B cell (primary cell): ENCODE measurements at places on chromosomes 3 and 15. TPM values are rescaled to one million over a fixed set of nuclear protein-coding genes. Genes with fewer than 3 reads are reported as not detected.

DNA sequence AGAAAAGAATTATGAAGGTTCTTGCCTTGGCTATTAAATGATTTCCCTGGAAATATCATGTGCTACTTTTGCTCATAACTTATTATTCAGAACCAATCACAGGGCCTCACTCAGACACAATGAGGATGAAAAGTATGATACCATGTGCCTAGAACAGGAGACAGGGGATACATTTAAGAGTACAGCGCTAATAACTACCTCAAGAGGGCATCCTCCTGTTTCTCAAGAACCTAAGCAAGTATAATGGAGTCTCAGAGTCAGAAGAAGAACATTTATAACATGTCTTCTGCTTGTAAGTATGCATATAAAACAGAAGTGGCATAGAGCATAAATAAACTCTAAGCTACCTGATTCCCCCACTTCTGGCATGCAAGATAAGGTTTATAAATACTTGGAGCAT lies 125.4 kb upstream of the MME start:
- H3K27me3 ChIP-seq, result no peaks in the 10 kb centered on the region
- H3K36me3 ChIP-seq, result no peaks in the 10 kb centered on the region
- H3K4me3 ChIP-seq, result no peak overlapping the region
- H3K4me1 ChIP-seq, result no peaks in the 10 kb centered on the region
- peak; percentile 29 for DNase-seq
- H3K27ac ChIP-seq, result no peak overlapping the region

GRCh38 chr15:61146931-61147230 lies 82.2 kb downstream of the RORA start:
- no peak overlapping the region for H3K4me3 ChIP-seq
- no peaks in the 10 kb centered on the region for H3K27me3 ChIP-seq
- no peaks in the 10 kb centered on the region for H3K36me3 ChIP-seq
- DNase-seq, result no peak

- H3K4me1 ChIP-seq, result peaks cover 12% of the 10 kb centered on the region
- H3K27ac ChIP-seq, result no peak overlapping the region
- H3K27me3 ChIP-seq, result no peaks in the 10 kb centered on the region
- DNase-seq, result peak; percentile 51
- no peaks in the 10 kb centered on the region for H3K36me3 ChIP-seq
These were observed 440 bp downstream of the DCBLD2 start for GRCh38 chr3:98901119-98901391.

- H3K27me3 ChIP-seq, result no peaks in the 10 kb centered on the region
- H3K4me3 ChIP-seq, result no peak overlapping the region
- no peak overlapping the region for H3K27ac ChIP-seq
- DNase-seq, result no peak
- H3K4me1 ChIP-seq, result no peaks in the 10 kb centered on the region
- no peaks in the 10 kb centered on the region for H3K36me3 ChIP-seq
These were observed 767.8 kb upstream of the GOLIM4 start for GRCh38 chr3:168863561-168863960.

The CD200 gene
- 35.0 and 36.0 TPM in 2 replicates for total RNA-seq

DNA sequence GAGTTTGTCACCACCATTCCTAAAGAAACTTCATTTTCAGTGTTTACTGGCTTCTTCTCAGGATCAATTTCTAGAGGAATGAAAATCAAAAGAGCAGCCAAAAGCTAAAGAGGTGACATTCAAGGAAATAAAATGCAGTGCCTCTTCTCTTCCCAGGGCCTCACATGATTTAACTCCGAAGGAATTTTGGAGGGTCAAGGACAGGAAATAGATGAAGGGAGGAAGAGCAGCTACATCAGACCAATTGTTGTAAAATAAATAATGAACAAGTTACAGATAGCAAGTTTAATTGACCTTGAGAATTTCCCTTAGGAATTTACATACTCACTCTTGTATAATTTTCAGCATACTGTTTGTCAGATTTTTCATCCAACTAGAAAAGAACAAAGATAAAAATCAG lies 78.1 kb downstream of the LRRFIP2 start:
- DNase-seq, result no peak
- no peaks in the 10 kb centered on the region for H3K4me1 ChIP-seq
- H3K36me3 ChIP-seq, result no peaks in the 10 kb centered on the region
- no peak overlapping the region for H3K27ac ChIP-seq
- no peaks in the 10 kb centered on the region for H3K27me3 ChIP-seq

GRCh38 chr15:89888214-89888804 lies 5.5 kb downstream of the AP3S2 start:
- H3K4me1 ChIP-seq, result peaks cover 5% of the 10 kb centered on the region
- no peak overlapping the region for H3K4me3 ChIP-seq
- H3K27me3 ChIP-seq, result no peaks in the 10 kb centered on the region
- no peak overlapping the region for H3K27ac ChIP-seq
- peaks cover 24% of the 10 kb centered on the region for H3K36me3 ChIP-seq
- no peak for DNase-seq

The GPR27 gene
- not detected in 2 replicates for total RNA-seq

DNA sequence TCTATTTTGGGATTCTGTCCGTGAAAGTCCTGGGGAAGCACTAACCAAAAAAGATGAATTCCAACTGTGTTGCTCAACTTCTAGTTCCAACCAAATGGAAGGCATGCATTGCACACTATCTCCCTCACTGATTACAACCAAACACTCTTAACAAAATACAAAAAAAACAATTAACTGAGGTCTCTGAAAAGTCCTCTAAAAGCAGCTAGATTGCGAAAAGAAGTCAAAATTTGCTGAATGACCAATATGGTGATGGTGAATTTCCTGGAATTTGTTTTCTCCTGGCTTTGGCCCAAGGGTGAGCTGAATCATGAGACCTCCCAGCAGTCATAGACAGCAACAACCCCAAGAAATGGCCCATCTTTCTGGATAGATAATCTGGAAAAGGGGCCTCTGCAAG lies 28.3 kb downstream of the CYP19A1 start:
- H3K4me1 ChIP-seq, result no peaks in the 10 kb centered on the region
- H3K27me3 ChIP-seq, result no peaks in the 10 kb centered on the region
- no peak overlapping the region for H3K4me3 ChIP-seq
- no peak for DNase-seq
- H3K27ac ChIP-seq, result no peak overlapping the region

- peaks cover 100% of the 10 kb centered on the region for H3K4me1 ChIP-seq
- H3K27me3 ChIP-seq, result no peaks in the 10 kb centered on the region
- no peak for DNase-seq
- peak overlapping the region; percentile 10 for H3K4me3 ChIP-seq
- H3K36me3 ChIP-seq, result peaks cover 51% of the 10 kb centered on the region
- H3K27ac ChIP-seq, result peak overlapping the region; percentile 96
These were observed 25.7 kb downstream of the KLF13 start for GRCh38 chr15:31352339-31352751.

GRCh38 chr3:49656541-49657112 lies 17.5 kb upstream of the APEH start:
- H3K4me1 ChIP-seq, result peaks cover 11% of the 10 kb centered on the region
- no peaks in the 10 kb centered on the region for H3K36me3 ChIP-seq
- no peak overlapping the region for H3K27ac ChIP-seq
- no peak for DNase-seq
- no peak overlapping the region for H3K4me3 ChIP-seq

GRCh38 chr3:184748219-184749135 lies 36.6 kb upstream of the MAGEF1 start:
- H3K27me3 ChIP-seq, result no peaks in the 10 kb centered on the region
- H3K27ac ChIP-seq, result no peak overlapping the region
- no peak overlapping the region for H3K4me3 ChIP-seq
- H3K36me3 ChIP-seq, result no peaks in the 10 kb centered on the region

- H3K27me3 ChIP-seq, result no peaks in the 10 kb centered on the region
- peaks cover 4% of the 10 kb centered on the region for H3K4me1 ChIP-seq
- H3K27ac ChIP-seq, result no peak overlapping the region
- H3K36me3 ChIP-seq, result no peaks in the 10 kb centered on the region
These were observed 41.6 kb downstream of the NANOGP8 start for GRCh38 chr15:35043373-35044095.

- DNase-seq, result no peak
- no peak overlapping the region for H3K27ac ChIP-seq
- no peak overlapping the region for H3K4me3 ChIP-seq
These were observed 42.8 kb upstream of the ADAMTSL3 start for GRCh38 chr15:83610901-83611685.

The SLCO3A1 gene
- 0.99 and 1.00 TPM in 2 replicates for total RNA-seq

DNA sequence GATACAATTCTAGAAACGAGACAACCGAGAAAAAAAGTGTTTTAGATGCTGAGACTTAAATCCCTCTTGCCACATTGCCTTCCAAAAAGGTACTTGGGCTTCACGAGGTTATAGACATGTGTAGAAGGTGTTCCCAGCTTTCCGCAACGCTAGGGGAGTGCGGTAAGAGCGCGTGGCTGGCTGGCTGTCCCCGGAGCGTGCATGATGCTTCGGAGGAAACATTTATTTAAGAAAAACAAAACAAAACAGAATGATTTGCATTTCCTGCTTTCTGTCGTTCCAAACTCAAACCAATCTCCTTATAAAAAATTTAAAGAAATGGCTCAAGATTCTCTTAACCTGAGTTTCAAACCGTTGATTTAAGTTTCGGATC lies 841 bp downstream of the SLC6A20 start:
- no peaks in the 10 kb centered on the region for H3K27me3 ChIP-seq
- DNase-seq, result no peak
- peaks cover 28% of the 10 kb centered on the region for H3K4me1 ChIP-seq
- peak overlapping the region; percentile 21 for H3K4me3 ChIP-seq
- H3K27ac ChIP-seq, result no peak overlapping the region
- H3K36me3 ChIP-seq, result no peaks in the 10 kb centered on the region

The SH2D7 gene
- not detected in 2 replicates for total RNA-seq

- no peaks in the 10 kb centered on the region for H3K27me3 ChIP-seq
- H3K27ac ChIP-seq, result no peak overlapping the region
- no peaks in the 10 kb centered on the region for H3K4me1 ChIP-seq
- no peak for DNase-seq
- H3K4me3 ChIP-seq, result no peak overlapping the region
- H3K36me3 ChIP-seq, result peaks cover 2% of the 10 kb centered on the region
These were observed 19.2 kb downstream of the RARRES1 start for GRCh38 chr3:158713094-158713499.

The GPR176 gene
- 0.30 and 0.39 TPM in 2 replicates for total RNA-seq

DNA sequence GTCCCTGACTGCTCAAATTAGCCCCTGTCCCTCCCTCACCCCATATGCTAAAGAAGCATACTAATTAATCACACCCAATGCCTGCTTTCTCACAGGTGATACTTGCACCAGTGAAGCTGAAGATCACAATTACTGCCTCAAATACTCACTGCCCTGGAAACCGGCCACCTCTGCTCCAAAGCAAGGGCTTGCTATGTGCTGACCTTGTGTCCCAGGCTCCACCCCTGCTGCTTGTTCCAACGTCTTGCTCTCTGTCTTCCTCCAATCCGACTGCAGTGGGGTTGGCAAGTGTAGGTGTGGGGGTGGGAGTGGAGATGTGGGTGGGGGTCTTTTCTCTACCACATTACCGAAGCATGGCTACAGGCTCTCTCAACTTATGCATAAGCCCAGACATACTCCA lies 55.7 kb upstream of the PSMD6 start:
- no peaks in the 10 kb centered on the region for H3K27me3 ChIP-seq
- H3K36me3 ChIP-seq, result no peaks in the 10 kb centered on the region
- H3K4me1 ChIP-seq, result no peaks in the 10 kb centered on the region

The TMEM45A gene
- total RNA-seq, result 0.15 and 0.20 TPM in 2 replicates

DNA sequence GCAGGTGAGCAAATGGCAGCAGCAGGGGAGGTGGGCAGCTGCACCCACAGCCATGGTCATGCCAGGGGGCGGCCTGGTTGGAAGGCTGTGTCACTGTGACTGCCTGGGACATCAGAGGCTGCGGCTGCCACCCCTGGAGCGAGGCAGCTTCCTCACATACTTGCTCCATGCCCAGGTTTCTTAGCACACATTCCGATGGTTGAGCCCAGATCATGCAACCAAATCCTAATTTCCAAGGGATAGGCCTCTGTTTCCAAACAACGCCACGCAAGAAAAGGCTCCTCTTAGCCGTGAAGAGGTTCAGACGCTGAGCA lies 11.6 kb upstream of the NRROS start:
- peaks cover 19% of the 10 kb centered on the region for H3K4me1 ChIP-seq
- H3K27ac ChIP-seq, result no peak overlapping the region
- H3K4me3 ChIP-seq, result no peak overlapping the region
- no peaks in the 10 kb centered on the region for H3K27me3 ChIP-seq
- no peak for DNase-seq
- H3K36me3 ChIP-seq, result no peaks in the 10 kb centered on the region

DNA sequence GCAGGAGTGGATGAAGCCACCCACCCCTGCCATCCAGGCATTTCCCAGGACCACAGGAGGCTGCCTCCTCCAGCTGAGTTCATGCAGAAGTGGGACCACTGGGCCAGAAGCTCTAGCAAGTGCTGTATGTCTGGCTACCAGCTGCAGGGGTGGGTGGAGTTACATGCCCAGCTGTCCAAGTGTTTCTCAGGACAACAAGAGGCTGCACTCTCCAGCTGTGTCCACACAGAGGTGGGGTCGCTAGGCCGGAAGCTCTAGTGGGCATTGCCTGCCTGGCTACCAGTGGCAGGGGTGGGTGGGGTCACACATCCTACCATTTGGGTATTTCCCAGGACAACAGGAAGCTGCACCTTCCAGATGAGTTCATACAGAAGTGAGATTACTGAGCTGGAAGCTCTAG lies 234.0 kb upstream of the PPP2R3A start:
- H3K27ac ChIP-seq, result no peak overlapping the region
- H3K27me3 ChIP-seq, result no peaks in the 10 kb centered on the region
- H3K4me3 ChIP-seq, result no peak overlapping the region
- no peaks in the 10 kb centered on the region for H3K36me3 ChIP-seq

DNA sequence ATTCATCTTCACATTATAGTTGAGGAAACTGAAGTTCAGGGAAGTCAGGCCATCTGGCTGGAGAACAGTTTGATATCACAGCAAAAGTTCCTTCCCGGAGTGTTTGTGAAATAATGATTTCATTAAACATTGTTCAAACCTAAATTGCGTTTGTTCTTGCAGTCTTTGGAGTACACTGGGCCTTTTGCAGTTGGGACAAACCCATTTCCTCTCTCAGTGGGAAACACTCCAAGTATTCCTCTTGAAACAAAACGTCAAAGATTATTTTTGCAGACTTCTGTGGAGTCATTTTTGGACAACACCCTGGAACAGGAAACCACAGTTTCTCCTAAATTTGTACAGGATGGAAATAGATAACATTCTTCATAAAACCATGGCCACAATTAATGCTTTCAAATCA lies 287.5 kb downstream of the PTPRG start:
- H3K27me3 ChIP-seq, result no peaks in the 10 kb centered on the region
- no peaks in the 10 kb centered on the region for H3K4me1 ChIP-seq
- H3K4me3 ChIP-seq, result no peak overlapping the region
- no peak overlapping the region for H3K27ac ChIP-seq
- DNase-seq, result no peak

The RTP3 gene
- total RNA-seq, result not detected in 2 replicates

The RPSA gene
- 1,418 and 1,460 TPM in 2 replicates for total RNA-seq

- peaks cover 79% of the 10 kb centered on the region for H3K36me3 ChIP-seq
- no peak overlapping the region for H3K4me3 ChIP-seq
- H3K27ac ChIP-seq, result peak overlapping the region; percentile 82
These were observed 51.5 kb downstream of the TGFBR2 start for GRCh38 chr3:30657914-30658313.

- no peak overlapping the region for H3K4me3 ChIP-seq
- no peaks in the 10 kb centered on the region for H3K4me1 ChIP-seq
- no peaks in the 10 kb centered on the region for H3K36me3 ChIP-seq
- no peak for DNase-seq
- no peak overlapping the region for H3K27ac ChIP-seq
These were observed 48.0 kb upstream of the FSTL1 start for GRCh38 chr3:120498556-120499346.
